Panc1 (cell line): ENCODE measurements at places on chromosomes 12 and 14.

DNA sequence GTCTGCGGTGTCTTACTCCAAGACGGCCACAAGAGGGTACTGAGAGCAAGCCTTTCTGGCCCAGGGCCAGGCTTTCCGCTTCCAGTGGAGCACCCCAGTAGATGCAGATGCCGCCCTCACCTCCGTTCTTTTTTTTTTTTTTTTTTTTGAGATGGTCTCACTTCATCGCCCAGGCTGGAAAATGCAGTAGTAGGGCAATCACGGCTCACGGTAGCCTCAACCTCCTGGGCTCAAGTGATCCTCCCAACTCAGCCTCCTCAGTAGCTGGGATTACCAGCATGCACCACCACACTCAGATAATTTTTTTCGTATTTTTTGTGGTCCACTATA is 5.6 kb upstream of the LBHD2 start:
- DNase-seq: peak; percentile 59

GRCh38 chr14:36588119-36588518 is 5.7 kb upstream of the NKX2-8 start:
- no peak for DNase-seq

DNA sequence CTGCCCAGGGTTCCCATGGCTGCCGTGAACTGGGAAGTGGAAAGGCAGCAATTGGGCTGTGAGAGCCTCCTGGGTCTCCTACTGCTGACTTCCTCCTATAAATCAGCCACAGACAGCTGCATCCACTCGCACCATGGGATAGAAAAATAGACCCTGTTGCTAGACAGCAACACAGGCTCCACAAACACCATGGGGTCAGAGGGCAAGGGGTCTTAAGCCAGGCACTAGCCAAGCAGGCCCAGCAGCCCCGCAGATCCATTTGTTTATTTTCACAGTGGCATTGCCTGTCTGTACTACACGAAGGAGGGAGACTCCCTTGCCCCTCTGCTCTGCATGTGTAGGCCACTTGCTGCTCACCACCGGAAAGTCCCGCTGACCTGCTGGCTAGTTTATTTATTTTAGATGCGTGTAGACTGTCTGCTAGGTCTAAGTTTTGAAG is 139.8 kb downstream of the DACT1 start:
- no peak for DNase-seq

DNA sequence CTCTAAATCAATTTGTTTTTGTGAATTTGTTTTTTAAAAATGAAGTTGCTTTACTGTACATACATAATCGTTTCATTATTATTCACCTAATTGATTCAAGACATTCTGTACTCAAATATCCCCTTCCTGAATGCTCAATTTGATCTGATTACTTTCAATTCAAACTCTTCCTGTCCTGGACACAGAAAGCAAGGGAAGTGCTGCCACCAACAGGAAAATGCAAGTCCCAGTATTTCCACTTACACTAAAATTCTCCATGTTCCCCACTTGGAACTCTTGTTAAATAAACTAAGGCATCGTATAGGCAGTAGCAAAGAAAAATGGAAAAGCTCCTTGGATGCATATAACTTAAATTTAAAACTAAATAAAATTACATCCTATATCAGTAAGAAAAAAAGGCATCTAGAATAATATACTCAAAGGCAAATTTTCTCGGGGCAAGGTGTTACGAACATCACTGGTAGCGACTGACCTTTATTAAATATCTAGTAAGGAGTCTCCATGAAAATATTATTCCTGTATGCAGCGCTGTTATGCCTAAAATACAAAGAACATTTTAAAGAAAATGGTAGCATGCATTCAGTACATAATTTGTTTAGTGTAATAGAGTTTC is 72.0 kb upstream of the DBX2 start:
- DNase-seq: peak; percentile 17

GRCh38 chr12:120488057-120488640 is 7.8 kb upstream of the DYNLL1 start:
- DNase-seq: no peak

DNA sequence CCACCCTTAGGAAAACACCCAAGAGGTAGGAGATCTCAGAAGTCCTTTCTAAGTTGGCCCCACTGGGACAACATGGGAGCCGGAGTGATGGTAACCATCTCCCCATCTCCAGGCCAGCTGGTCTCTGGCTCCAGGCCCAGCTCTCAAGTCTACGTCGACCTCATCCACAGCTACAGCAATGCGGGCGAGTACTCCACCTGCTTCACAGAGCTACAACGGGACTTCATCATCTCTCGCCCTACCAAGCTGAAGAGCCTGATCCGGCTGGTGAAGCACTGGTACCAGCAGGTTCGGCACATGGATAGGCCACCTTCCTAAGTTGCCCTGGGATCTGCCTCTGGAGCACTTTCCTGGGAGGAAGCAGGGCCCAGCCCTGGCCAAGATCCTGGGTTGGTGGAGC is 11.0 kb upstream of the OAS2 start:
- DNase-seq: no peak

- no peak for DNase-seq
Measured at GRCh38 chr14:51644217-51644933, 7.3 kb upstream of the FRMD6 start.

GRCh38 chr14:56154321-56154720 is 36.1 kb downstream of the PELI2 start:
- DNase-seq: no peak

- DNase-seq: no peak
Measured at GRCh38 chr12:123948796-123949769, 23.5 kb downstream of the CCDC92 start.

DNA sequence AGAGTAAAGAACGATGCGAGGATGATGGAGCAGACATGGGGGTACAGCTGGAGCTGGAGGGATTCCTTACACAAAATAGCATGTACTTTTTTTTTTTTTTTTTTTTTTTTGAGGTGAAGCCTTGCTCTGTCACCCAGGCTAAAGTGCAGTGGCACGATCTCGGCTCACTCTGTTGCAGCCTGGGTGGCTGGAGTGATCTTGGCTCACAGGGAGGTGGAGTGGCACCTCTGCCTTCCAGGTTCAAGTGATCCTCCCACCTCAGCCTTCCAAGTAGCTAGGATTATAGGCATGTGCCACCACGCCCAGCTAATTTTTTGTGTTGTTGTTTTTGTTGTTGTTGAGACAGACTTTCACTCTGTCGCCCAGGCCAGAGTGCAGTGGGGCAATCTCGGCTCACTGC is 5.1 kb upstream of the RASAL1 start:
- no peak for DNase-seq

GRCh38 chr12:51621156-51621922 is 30.3 kb downstream of the SCN8A start:
- DNase-seq: no peak

DNA sequence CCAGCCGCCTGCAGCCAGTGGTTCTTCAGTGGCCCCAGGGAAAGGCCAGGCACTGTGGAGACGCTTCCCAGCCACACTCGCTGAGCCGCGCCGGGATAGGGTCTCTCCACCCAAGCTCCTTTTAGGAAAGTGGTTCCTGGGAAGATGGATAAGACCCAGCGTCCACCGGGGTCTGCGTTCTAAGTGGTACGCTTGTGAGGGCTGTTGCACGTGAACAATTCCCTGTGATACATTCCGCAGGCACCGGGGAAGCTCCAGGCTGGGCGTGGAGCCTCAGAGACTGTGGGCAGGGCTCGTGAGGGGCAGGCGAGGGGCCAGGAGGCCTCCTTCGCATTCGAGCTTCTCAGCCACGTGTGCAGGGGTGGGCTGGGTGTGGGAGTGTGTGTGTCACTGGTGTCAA is 48.4 kb downstream of the GALNT9 start:
- no peak for DNase-seq

- no peak for DNase-seq
Measured at GRCh38 chr12:108833355-108833733, 24.0 kb downstream of the SSH1 start.

DNA sequence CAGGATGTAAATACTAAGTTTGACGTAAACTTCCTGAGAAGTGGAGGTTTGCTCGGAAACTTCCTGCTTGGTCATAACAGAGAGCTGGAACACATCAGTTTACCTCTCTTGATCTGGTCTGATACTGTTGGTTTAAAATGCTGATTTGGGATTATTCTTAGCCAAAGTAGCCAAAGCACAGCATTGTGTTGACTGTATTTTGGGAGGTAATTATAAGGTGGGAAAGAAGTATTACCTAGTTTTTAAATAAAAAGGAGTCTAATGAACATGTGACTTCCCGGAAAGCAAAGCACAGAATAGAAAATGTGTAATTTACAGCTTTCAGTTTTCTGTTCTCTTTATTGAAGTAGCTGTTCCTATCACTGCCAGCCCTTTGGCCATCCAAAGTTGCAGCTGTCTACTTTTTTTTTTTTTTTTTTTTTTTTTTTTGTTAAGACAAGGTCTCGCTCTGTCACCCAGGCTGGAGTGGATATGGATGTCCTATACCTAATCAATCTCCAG is 52.2 kb upstream of the SRP54 start:
- DNase-seq: no peak

DNA sequence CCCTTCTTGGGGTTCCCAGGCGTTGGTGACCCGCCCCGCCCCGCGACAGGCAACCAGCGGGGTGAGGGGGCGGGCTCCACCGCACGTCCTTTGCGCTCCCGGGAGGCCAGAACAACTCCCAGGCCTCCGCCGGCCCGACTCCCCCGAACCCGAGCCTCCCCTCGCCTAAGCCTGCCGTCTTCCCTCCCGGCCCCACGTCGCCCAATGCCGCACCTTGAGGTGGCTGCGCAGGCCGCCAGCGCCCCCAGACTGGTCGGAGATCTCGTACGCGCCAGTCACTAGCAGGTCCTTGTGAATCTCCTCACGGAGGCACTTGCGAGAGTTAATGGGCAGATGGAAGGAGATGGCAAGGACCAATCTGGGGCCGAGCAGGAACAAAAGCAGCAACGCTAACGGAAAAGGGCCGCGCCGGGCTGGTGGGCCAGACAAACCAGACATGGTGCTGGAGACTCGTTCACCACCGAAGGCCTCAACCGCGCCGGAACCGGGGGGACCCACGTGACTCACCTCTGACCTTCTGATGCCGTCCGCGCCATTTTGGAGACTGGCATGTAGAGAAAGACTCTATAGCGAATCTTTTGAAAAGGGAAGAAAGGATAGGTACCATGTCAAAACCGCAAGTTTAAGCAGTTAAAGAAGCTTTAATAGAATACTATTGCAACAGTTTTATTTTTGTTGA is at the start of gene TMED10:
TSS of gene TMED10 (minus strand) at position 471 of the 679 bp plus-strand sequence. CDS start at position 438, 33 bp downstream.
- no peak for DNase-seq

DNA sequence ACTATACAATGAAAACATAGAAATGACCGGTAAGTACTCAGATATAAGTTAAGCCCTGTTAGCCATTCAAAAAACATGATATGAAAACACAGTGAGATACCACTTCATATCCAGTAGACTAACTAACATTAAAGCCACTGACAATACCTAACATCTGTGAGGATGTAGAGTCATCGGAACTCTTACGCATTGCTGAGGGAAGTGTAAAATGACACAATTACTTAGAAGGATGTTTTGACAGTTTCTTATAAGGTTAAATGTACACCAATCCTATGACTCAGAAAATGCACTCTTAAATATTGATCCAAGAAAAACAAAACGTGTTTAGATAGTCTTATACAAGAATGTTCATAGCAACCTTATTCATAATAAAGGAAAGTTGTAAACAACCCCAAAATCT is 782.9 kb downstream of the BCL11B start:
- DNase-seq: no peak

DNA sequence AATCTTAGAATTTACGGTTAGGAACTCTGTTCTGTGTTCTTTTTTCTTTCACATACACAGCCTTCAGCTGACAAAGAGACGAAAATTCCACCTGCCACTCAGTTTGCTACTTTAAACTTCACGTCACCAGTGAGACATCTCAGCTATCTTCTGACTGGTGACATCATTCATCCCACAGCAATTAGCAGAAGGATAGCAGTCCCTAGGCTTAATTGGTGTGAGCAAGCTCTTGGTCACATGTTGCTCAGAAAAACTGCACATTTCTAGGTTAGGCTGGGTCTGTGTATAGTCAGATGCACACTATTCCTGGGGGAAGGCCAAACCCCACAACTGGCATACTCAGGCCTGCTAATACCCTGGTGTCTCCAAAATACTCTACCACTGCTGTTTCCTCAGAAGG is 23.9 kb downstream of the SLC7A7 start:
- peak; percentile 18 for DNase-seq

DNA sequence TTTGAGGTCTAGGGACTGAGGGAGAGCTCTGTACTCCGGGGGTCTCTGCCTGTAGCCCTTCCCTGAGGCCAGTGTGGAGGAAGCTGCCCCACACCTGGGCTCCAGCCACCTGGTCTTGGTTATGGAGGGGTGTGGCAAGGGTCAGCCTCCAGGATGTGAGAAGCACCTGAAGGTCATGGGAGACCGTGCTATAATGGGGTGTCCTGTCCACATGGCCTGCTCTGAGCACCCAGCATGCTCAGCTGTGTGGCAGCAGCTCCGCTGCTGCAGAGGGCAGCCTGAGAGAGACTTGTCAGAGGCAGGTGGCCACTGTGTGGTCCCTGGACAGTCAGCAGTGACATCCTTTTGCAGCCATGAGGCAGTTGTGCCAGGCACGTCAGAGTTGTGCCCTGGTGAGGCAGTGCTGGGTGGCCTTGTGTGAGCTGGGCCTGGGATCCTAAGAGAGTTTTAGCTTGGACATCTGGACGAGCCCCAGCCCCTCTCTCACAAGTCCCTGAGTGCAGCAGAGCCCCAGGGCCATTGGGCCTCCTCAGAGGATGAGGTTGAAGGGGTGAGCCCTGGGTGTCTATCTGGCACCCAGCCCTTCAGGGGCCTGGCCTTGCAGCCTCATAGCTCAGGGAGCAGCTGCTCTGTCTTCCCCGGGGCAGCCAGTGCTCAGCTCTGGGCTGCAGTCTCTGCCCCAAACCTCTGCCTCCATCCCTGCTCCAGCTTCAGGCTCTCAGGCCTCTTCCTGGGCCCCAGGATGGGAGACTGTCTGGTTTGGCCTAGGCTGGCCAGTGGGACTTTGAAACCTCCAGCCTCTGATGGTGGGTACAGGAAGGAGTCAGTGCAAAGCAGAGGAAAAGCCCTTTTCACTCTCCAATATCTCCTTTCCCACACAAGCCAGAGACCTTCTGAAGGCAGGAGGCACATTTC is 7.4 kb upstream of the ATG101 start:
- no peak for DNase-seq

DNA sequence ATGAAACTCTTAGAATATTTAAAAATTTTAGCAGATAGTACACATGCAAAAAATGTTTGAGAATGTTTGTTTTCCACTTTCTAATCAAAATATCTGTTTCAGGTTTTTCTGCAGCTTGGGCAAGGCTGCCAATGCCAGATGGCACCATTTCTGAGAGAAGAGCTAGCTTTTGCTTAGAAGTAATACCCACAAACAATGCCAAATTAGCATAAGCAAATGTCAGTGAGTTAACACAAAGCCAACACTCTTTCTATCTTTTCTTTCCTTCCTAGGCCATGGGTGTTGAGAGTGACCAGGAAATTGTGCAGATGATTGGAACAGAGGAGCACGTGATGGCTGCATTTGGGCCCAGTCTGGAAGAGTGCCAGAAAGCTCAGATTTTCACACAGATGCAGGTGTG is 35.2 kb downstream of the POLR3B start:
- no peak for DNase-seq
